ENCODE measurements at places on chromosomes 1 and 21.

GRCh38 chr1:41428738-41429640, 55.5 kb downstream of the EDN2 start:
- no peak for DNase-seq

GRCh38 chr1:111988743-111989453, 570 bp downstream of the KCND3 start:
- DNase-seq = no peak

GRCh38 chr1:170481000-170481399, 51.0 kb upstream of the GORAB start:
- DNase-seq = no peak

DNA sequence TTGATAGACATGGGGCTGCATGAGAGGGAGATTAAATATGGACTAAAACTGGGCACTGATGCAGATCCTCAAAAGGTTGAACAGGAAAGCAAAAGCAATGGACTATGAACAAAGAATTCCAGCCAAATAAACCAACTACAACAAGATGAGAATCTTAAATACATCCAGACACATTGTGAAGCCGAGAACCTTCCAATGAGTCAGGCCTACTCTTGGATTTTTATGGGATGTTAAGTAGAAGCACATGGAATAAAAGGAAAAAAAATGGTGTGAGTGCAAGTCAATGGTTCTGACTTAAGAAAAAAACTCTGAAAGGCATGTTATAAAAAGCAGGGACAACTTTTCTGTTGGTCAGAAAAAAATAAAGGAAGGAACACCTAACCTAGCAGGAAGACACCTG, 227.2 kb downstream of the DPYD start:
- DNase-seq = no peak

- DNase-seq = no peak
These were observed 6.1 kb downstream of the CAPZA1 start for GRCh38 chr1:112625696-112626095.

DNA sequence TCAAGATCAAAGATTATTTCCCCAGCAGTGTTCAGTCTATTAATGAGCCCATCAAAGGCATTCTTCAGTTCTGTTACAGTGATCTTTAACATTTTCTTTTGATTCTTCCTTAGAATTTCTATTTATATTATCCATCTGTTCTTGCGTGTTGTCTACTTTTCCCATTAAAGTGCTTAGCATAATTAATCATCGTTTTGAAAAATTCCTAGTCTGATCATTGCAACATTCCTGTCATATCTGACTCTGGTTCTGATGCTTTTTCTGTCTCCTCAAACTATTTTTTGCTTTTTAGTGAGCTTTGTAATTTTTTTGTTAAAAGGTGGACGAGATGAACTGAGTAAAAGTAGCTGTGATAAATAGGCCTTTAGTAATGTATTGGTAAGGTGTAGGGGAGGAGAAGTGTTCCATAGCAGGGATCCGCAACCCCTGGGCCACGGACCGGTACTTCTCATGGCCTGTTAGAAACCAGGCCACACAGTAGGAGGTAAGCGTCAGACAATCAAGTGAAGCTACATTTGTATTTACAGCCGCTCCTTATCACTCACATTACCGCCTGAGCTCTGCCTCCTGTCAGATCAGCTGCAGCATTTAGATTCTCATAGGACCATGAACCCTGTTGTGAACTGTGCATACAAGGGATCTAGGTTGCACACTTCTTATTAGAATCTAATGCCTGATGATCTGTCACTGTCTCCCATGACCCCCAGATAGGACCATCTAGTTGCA, 163.3 kb downstream of the PIK3R3 start:
- DNase-seq = no peak

DNA sequence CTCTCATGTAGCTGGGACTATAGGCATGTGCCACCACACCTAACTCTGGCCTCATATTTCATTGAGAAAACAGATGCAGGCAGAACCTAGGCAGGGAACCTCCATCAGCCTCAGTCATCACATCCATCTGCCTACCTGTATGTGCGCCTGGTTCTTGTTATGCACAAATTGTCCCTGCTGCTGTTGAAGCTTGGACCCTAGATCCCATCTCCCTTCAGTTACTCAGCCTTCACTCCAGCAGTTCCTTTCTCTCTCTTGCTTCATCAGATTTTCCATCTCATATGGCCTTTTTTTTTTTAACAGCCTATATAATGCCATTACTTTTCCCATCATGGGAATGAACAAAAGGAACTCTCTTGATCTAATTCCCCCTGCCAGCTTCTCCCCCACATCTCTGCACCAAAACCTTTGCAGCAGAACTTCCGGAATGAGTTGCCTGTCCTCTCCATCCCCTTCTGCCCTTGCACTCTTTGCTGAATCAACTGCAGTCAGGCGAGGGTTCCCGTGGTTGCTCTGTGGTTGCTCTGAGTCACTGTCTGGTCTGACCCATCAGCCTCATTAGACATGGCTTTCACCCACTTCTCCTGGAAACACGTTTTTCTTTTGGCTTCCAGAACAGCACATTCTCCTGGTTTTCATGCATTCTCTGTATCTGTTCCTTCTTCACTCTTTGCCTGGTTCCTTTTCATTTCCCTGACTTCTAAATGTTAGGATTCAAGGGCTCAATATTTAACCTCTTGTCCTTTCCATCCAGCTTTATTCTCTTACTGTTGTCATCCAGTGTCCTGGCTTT, 41.5 kb downstream of the UBE4B start:
- no peak for DNase-seq

DNA sequence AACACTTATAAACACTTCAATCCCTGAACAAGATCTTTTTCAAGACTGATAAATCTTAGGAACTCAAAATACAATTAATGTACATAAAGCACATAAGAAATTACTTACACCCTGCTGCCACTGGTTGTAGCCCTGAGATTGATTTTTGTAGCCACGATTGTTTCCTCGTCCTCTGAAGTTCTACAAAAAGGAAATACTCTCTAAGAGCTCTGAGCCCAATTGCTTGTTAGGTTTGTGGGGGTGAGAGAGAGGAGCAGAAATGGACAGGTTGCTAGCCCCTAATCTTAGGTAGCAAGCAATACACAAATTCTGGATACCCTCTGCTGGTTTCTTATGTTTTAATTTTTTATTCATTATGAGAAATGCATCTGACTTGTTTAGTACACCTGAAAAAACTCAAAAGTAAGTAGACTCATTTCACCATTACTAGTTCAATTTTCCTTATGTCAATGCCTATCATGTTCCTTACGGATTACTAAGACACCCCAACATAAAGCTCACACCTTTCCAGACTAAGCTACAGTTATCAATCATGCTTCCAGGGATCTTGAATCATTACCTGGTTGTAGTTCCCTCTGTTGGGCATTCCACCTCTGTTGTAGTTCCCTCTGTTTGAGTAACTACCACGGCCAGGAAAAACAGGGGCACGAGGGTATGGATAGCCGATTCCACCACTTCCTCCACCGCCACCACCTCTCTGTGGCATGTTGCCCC, 9.3 kb downstream of the HNRNPU start:
- no peak for DNase-seq

GRCh38 chr1:184388971-184389370, 2.1 kb downstream of the C1orf21 start:
- no peak for DNase-seq

DNA sequence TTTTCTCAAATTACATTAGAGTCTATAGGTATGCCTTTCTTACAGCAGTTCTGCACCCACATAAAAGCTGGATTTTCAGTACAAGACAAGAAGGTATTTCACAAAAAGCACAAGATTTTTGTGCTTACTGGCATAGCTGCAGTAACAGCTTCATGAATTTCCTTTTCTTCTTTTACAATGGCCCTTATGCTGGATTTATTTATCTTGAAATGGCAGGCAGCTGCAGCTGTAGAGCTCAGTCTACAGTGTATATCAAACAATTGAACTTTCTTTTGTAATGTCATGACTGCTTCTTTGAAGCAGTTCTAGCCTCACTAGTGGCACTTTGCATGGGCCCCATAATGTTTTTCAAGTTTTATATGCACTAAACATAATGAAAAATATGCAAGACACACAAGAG, 510.2 kb downstream of the KCNT2 start:
- no peak for DNase-seq

All from renal pelvis (tissue), 12 donors.